ENCODE measurements at places on chromosomes 5 and 9.

DNA sequence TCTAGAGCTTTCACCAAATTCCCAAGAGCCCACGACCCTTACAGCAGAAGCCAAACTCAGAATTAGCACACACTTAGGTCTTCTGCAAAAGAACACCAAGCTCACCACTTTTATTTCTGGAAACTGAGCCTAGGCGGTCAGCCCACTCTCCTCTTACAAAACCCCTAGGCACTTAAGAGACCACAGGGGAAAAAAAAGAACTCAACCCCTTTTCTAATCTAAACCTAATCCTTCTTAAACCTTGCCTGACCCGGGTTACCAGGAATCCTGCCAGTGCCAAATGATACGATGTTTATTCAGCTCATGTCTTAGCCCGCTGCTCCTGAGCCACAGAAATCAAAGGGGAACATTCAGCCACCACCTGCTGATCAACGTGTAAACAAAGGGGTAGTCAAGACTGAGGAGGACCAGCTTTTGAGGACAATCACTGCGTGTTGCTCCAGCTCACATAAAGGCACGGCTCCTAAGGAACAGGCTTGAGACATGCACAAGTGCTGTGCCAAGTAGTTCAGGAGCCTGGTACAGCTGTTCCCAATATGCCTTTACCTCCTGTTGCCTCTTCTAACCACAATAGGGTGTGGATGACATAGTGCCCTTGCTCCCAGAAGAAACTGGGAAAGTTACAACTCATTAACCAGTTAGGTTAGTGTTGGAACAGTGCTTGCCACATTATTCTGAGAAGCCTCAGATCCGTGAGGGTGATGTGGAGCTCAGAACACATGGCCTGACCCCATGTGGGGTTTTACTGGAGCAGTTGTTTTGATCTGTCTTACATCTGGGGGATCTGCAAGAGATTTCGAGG, 49.3 kb downstream of the ZFAND5 start:
- peak; percentile 81 for DNase-seq

DNA sequence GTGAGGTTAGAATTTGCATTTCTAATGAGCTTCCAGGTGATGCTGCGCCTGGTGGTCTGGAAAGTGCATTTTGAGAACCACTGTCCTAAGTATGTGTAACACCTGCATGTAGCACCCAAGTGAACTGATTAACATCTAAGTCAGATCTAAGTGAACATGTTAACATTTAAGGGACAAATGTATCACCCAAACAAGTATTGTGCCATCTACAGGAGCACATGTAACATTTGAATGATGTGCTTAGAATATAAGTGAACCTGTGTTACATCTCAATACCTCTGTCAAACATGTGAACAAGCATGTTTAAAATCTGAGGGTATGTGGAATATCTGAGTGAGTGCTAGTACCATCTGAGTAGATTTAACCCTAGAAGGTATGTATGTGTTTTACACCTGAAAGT, 68.7 kb downstream of the PLPPR1 start:
- no peak for DNase-seq

GRCh38 chr9:129362287-129363000, 184.4 kb upstream of the IER5L start:
- DNase-seq: no peak

DNA sequence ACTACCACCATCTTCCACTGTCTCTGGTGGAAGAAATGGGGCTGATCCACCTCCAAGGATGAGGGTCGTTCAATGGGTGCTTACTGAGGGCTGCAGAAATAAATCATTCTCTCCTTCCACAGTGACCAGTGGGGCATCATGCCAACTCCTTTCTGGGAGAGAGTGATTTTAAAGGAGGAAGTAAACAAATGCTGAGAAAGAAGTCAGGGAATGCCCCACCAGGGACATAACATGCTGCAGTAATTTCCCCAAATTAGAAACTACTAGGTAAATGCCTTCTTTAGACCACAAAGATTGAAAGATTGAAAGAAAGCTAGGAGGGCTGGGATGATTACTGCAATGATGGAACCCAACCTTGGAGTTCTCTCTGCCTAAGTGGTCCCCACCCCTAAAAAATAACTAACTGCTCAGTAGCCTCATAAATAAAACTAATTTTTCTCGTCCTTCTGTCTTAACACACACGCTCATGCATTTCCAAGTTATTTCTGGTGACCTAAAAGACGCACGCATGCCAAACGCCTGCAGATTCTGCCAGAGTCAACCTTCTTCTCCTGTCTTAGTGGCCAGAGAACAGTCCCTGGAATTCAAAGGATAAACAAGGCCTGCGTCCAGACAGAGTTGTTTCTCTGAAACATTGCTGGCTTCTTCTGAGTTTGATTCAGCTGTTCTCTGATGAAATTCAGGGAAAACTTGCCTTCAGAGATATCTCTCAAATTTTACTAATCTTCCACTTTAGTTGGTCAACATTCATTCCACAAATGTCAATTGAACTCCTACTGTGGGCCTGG, 250.0 kb downstream of the NR3C1 start:
- no peak for DNase-seq

GRCh38 chr5:67246546-67247268, 50.1 kb upstream of the CD180 start:
- DNase-seq: no peak

- no peak for DNase-seq
Observed at GRCh38 chr5:142306077-142306502, 18.7 kb downstream of the SPRY4 start.

DNA sequence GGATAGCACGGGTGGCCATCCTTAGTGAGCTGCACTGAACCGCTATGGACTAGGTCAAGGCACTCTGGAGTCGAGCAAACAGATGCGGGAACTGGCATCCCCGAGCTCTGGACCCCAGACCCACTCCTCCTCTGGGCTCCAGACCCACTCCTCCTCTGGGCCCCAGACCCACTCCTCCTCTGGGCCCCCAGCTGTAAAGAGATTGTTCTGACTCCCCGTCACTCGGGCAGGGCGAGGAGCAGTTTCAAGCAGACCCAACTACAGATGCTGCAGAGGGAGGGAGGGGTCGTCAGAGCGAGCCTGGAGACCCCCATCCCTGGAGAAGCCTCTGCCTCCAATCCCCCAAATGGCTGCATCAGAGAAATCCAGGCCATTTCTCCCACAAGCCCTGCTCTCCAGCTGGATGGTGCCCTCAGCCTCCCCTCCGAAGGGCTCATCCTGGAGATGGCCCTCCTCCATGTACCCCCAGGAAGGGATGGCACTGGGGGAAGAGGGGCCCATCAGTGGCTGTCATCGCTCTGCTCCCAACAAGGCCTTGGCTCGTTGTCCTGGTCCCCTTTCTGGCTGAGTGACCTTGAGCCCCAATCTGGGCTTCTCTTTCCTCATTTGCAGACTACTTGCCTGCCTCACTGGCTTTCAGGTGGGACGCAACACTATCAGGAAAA, 38.7 kb downstream of the DUSP1 start:
- no peak for DNase-seq

GRCh38 chr9:4292781-4293180, 7.1 kb downstream of the GLIS3 start:
- no peak for DNase-seq

GRCh38 chr5:14181299-14181968, 38.3 kb downstream of the TRIO start:
- DNase-seq: no peak

DNA sequence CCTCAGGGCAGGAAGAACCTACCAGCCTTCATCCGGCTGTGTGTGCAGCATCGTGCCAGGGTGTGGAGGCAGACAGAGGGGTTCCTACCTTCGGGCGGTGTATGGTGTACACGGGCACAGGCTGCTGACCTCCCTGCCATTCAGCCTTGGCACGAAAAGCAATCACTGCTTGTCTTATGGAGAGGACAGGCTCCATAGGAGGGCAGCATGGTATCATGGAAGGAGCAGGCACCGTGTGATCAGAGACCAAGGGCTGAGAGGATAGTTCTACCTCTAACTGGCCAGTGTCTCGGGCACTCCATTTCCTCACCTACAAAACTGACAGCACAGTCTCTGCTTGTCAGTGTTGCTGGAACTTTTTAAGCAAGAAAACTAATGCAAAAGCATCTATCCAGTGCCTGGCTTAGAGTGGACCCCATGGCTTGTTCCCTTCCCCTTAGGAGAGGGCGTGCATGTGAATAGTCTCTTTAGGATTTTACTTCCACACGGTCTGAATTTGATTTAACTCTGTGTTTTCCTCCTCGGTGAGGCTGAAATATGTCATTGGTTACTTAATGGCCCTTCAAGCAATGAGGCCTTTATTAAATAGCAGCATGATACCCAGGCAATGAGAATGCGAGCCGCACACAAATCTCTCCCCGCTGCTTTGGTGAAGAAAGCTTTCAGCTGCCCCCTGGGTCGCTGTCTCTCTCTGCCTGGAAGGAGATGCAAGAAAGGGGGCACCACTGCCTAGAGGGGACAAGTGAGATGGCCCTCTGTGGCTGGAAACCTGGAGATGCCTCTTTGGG, 22.2 kb downstream of the TTLL11 start:
- DNase-seq: no peak

DNA sequence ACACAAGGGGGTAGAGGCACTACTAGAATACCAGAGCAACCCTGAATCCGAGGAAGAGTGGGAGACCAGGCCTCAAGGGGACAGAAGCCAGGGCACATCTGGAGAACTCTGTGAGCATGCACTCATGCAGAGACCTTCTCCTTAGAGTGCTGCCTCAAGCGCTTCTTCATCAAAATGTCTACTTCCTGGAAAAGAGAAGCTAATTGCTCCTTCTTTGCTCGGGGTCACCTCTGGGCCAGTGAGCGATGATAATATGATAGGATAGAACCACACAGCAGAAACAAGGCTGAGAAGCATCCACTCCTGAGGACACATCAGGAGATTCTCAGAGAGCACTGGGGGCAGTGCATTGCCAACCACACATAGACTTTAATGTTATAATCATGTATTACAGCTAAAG, 23.7 kb upstream of the LMNB1 start:
- no peak for DNase-seq

- no peak for DNase-seq
Observed at GRCh38 chr5:156947925-156948324, 15.1 kb downstream of the TIMD4 start.

DNA sequence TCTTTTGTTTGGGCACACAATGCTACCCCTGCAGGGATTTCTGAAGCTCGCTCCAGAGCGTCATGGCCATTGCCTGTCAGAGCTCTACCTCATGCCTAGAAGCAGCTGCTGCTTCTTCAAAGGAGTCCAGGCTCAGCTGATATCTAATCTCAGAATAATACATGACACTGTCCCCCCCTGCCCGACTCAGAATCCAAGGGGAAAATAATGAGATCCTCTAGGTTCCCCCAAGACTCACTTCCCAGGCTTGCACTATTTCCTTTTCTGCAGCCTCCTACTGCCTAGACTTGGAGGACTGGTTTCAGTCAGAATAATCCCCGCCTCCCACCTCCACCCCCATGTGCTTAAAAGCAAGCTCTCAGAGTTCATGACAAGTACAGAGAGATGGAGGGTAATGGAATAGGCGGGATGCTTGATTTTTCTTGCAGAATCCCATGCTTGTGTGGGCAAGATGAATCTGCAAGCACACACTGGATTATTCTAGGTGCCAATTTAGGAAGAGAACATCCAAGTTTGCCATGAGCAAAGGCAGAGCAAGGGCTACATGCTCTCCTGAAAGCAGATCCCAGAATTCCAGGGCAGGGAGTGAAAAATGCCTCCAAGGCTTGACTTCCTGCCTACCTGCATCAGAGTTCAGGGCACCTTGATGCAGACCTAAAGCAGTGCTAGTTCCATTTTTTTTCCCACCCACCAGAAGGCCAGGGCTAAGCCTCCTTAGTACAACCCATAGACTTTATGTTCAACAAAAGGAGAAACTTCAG, 97.4 kb upstream of the IFNK start:
- DNase-seq: no peak

- no peak for DNase-seq
Observed at GRCh38 chr5:5954275-5954598, 424.1 kb downstream of the MED10 start.

GRCh38 chr9:94771096-94771495, 44.6 kb downstream of the AOPEP start:
- no peak for DNase-seq

- DNase-seq: no peak
Observed at GRCh38 chr5:50300878-50301277, 140.2 kb downstream of the EMB start.

DNA sequence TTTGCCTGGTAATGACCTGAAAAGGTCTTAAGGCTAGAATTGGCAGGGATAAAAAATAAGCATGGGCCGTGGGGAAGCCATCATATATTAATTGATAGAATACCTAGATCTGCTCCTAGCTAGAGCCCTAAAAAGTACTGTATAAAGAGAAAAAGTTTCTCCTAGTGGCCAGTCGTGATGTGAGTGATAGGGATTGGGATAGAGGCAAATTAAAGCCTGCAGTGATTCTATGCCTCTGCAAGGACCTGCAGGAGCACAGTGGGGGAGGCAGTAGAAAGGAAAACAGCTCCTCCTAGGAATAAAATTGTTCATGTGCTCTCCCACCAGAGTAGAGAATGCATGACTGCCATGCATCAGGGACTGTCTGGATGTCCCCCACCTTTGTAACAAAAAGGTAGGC, 56.2 kb upstream of the FTMT start:
- no peak for DNase-seq

GRCh38 chr9:107931071-107931715, 441.6 kb upstream of the KLF4 start:
- DNase-seq: no peak
